Midbrain (tissue), 1 donor: ENCODE measurements at places on chromosomes 5 and 9.

DNA sequence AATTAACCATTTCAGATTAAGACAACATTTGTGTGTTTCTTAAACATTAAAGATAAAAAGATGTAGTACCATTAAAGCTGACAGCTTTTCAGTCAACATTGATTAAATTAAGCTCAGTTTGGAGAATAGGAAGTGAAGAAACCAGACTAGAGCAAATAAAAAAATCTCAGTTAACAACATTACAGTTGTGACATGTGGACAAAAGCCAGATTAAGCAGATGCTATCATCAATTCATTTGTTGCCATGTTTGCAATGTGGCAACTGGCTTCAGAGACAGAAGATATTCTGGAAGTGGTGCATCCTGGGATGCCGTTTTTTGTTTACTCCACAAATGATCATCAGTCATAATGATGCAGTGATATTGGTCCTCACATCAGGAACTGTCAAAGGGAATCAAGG is 70.3 kb upstream of the CNTLN start:
- no peak for DNase-seq

- no peak for DNase-seq
Observed at GRCh38 chr9:82893549-82893948, 169.4 kb downstream of the RASEF start.

GRCh38 chr5:111995701-111996100 is 238.7 kb upstream of the NREP start:
- no peak for DNase-seq

DNA sequence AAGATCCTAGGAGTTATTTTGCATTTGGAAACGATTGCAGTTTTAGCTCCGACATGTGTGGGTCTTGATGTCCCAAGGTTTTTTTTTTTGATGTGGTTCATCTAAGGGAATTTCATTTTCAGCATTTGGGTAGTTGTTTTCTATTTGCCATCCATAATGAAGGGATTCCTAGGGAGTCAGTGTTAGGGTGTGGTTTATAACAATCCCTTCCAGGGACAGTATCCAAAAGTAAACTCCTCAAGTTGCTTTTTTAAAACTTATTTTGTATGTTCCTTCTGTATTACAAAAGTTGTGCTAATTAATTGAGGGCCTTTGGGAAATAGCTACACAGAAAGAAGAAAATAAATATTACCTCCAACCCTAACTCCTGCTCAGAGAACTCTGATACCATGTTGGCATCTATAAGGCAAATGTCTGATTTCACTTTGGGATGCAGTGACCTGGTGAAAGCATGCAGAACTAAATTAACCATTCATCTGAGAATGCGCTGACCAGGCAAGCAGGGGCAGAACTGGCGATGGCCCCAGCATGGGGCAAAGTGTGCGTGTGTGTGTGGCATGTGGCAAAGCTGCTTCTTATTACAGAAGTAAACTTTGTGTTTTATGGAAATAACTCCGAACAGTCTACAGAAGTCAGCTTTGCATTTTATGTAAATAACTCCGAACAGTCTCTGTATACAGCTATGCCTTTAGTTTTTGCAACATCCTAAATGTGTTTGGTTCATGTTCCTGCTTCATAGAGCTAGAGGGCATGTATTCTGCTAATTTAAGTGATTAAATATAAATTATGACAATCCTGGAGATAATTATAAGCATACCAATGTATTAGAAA is 237.2 kb downstream of the TRPM3 start:
- DNase-seq: no peak

DNA sequence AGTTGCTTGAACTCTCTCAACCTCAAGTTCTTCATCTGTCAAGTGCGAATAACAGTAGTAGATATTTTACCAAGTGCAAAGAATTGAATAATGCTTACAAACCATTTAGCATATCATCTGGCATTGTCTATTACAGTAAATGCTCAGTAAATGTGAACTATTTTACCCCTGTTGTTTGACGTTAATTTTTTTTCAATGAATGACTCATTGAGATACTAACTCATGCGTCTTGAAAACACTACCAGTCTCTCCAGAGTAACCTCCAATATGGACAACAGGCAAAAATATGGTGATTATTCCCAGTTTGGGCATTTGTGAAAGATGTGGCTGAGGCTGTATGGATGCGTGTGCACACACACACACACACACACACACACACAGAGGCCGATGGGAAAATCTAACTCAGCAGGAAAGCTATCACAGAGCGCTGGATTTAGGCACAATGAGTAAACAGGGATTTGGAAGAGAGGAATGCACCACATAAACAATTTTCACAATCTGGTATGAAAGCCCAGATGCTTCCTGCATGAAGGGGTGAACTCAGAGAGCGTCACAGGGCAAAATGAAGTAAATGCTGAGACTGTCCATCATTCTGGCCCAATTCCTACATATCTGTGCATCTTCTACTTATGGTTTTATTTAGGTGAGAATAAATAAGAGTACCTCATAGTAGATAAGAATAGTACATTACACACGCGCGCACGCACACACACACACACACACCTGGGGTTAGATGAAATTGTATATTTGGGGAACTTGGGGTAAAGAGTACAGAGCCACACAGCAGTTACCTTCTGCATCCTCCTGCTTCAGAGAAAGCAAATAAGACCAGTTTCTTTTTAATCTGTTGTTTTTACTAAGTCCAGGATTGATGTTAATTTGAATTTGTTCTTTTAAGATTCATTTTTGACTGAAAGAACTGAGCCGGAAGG is 128.7 kb downstream of the PALM2AKAP2 start:
- no peak for DNase-seq

DNA sequence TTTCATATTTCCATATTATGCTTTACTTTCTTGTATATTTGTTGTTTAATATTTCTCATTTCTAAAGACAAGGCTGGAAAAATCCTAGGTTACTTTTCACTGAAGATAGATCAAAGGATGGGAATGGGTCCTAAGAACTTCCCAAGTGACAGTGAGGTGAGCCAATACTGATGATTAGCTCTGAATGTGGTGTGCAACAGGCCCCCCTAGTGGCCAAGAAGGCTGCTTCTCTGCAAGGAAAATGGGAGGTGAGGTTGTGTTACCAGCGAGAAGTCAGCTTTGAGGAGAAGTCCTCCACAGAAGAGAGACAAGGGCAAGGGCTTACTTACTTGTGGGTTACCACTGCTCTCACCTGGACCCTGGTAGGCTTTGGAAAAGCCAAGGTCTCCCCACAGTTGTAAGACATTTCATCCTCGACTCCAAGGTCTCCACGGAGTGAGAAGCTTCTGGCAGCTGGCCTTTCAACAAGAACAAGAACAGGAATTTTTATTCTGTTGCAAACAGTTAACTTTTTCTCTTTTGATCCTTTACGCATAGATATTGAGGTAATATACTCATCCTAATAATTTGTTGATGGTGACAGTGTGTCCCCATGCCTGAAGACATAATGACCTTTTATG is 69.9 kb downstream of the MAMDC2 start:
- peak; percentile 2 for DNase-seq

DNA sequence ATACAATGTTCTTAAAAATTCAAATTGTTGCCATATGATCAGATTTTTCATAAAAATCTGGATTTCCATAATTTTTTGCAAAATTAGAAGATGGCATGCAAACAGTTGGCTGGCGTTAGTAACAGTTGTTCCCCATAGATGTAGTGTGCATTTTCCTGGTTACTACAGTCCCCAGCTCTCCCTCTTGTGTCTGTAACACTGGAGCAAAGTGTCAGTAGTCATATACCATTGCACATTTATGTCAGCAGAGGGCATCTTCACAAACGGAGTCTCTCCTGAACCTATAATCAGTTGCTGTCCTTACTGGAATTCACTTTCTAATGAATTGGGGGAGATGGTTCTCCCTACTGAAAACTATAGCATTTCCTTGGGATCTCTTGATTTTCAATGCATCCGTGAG is 44.7 kb upstream of the DMAC1 start:
- DNase-seq: peak; percentile 50
